ENCODE measurements at places on chromosomes 6 and 20.

- no peak for DNase-seq
Observed at GRCh38 chr6:125597411-125598253, 151.8 kb upstream of the HEY2 start.

DNA sequence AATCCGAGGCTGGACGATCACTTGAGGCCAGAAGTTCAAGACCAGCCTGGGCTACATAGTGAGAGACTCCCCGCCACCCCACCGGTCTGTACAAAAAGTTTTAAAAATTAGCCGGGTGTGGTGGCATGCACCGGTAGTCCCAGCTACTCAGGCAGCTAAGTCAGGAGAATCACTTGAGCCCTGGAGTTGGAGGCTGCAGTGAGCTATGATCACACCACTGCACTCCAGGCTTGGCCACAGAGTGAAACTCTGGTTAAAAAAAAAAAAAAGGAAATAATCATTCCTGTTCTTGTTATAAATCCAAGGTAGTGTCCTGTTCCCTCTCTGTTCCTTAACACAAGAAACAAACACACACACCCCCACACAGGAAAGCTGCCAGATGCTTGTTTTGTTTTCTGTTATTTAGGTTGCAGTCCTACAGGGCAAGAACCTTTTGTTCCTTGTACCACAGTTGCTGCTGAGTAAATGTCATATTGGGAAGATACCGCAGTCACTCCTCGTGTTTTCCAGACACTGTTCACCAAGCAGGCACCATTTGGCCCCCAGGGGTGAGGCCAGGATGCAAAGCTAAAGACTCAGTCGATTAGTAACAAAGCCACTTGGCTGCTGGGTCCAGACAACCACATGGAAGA is 28.9 kb downstream of the ASIP start:
- DNase-seq, result peak; percentile 84

- DNase-seq, result peak; percentile 21
Observed at GRCh38 chr6:31405996-31406395, 2.6 kb downstream of the MICA start.

DNA sequence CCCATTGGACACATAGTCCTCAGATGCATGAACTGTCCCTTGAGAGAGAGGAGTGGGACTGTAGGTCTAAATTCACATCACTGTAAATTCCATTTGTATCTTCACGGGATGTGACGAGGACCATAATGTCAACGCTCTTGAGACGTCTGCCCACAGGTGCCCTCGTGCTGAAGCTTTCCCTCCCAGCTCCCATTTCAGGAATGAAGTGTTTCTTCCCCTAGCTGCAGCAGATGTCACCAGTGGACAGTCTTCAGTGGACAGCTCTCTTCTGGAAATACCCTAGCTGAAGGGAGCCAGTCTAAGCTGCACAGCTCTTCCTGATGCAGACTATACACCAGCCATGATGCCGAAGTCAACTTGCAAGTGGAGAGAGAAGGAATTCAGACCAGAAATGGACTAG is 217.4 kb upstream of the ECI2 start:
- DNase-seq, result no peak

DNA sequence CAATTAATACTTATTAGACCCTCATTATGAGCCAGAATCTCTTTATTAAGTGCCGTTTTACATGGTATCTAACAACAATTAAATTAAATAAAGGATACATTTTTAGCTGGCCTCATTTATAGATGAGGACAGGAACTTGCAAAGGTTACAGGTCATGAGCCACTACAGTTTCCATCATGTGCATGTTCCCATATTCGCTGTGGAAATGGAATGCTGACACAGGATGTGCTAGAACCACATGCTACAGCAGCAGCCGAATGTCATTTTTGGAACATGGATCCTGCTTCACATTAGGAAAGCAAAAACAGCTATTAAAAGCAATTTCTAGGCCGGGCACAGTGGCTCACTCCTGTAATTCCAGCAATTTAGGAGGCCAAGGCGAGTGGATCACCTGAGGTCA is 5.9 kb downstream of the SLC18B1 start:
- no peak for DNase-seq

DNA sequence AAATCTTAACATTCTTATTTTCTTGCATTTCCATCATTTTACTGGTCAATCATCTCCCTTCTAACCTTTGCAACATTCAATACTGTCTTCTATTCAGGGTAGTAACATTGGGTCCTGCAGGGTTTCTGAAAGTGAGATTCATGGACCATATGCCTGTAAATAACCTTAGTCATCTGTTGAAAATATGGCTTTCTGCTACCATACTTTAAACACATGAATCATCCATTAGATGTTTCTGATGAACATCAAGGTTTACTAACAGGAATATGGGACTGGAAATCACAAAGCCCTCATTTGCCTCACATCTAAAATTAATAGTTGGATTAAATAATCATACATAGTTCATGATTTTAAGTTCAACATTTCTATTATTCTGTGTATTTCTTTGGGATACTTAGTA is 475.9 kb upstream of the MARCKS start:
- DNase-seq, result no peak
